ENCODE measurements at places on chromosomes 7 and 10. TPM values are rescaled to one million over a fixed set of nuclear protein-coding genes. Genes with fewer than 3 reads are reported as not detected.
A peak's percentile ranks its signal among the peaks of the same experiment; 100 is the strongest.

The H2BK1 gene
- not detected for total RNA-seq

The SYNPO2L gene
- 232 TPM for total RNA-seq

The TCF7L2 gene
- total RNA-seq = 12.4 TPM

The THAP5 gene
- 20.3 TPM for total RNA-seq

The CWF19L1 gene
- 12.9 TPM for total RNA-seq

The ANLN gene
- total RNA-seq = 3.3 TPM

The ZNF365 gene
- not detected for total RNA-seq

The MMP21 gene
- total RNA-seq = not detected

The CCNY gene
- total RNA-seq = 91.8 TPM

- no peak for DNase-seq
Measured at GRCh38 chr7:23396222-23397015, 73.9 kb downstream of the IGF2BP3 start.

- DNase-seq = no peak
Measured at GRCh38 chr7:101066141-101066832, 19.0 kb upstream of the TRIM56 start.

DNA sequence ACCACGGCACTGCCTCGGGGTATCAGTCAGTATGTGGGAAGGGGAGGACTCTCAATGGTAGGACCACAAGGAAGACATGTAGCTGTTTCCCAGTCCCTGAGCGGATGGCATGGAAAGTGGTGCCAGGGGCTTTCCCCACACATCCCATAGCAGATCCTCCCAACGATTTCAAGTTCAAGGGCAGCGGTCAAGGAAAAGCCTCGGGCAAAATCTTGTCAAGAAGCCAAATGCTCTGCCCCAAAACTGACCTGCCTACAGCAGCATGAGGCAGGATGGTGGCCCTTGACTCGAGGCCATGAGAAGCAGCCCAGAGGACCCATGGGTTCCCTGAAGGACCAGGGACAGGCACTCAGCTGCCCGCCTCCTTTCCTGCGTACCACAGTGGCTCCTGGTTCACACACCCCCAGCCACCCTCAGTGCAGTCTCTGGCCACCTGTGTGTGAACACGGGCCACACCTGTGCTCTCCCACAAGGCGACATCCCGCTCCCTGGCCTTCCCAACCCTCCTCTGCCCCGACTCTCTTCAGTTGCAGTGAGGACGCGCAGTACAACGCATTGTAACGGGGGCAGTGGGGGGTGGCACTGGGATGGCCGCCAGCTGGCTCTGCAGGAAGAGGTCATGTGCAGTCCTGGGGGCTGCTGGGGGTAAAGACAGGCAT, 43.6 kb downstream of the CTBP2 start:
- no peak for DNase-seq

- DNase-seq = peak; percentile 90
Measured at GRCh38 chr10:124092250-124092859, 1.0 kb downstream of the CHST15 start.

DNA sequence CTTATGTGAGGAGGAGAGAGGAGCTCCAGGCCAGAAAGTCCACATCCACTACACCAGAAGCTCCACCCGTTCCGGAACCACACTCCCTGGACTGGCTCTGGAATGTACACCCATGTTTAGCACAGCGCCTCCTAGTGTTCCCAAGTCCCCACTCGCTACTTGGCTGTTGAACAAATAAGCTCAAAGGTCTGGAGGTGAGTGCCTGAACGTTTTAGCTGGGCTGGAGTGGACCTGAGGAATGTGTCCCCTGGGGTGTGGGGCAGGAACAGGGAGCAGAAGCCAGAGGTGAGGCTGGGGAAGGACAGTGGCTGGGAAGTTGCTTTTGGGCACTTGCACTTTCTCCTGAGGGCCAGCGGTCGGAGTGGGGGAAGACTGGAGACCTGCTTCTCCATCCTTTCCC, 164.1 kb upstream of the CDCA7L start:
- no peak for DNase-seq

DNA sequence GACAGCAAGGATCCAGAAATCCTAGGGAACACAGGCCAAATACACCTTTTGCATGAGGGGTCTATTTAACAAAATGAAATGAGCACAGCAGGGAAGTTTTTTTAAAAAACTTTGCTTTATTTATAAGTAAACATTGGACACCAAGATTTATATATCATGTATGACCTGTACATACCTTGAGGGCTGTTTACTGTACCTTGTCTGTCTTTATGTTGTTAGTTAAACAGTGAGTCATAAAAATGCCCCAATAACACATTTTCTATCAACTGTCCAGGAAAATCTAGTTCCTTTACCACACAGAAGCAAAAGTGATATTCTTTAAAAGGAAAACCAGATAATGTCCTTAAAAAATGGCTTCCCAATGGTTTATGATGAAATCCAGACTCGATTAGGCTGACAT, 45.1 kb upstream of the AGR3 start:
- no peak for DNase-seq

DNA sequence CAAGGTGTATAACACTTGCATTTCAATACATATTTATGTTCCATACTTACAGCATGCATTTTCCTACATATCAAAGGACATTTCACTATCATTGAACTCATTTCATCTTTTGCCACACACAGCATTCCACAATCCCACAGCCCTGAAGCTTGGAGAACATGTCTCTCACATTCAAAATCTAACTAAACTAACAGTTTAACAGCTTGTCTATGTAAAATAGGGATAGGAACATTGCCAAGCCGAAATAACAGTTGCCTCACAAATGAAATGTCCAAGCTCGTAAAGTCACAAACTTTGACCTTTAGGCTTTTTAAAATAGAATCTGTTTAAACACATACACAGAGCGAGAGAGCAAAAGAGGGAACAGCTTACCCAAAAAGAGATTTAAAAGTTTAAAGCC, 65.3 kb downstream of the HGF start:
- DNase-seq = no peak

GRCh38 chr10:15860692-15861201, 440 bp upstream of the MINDY3 start:
- no peak for DNase-seq

DNA sequence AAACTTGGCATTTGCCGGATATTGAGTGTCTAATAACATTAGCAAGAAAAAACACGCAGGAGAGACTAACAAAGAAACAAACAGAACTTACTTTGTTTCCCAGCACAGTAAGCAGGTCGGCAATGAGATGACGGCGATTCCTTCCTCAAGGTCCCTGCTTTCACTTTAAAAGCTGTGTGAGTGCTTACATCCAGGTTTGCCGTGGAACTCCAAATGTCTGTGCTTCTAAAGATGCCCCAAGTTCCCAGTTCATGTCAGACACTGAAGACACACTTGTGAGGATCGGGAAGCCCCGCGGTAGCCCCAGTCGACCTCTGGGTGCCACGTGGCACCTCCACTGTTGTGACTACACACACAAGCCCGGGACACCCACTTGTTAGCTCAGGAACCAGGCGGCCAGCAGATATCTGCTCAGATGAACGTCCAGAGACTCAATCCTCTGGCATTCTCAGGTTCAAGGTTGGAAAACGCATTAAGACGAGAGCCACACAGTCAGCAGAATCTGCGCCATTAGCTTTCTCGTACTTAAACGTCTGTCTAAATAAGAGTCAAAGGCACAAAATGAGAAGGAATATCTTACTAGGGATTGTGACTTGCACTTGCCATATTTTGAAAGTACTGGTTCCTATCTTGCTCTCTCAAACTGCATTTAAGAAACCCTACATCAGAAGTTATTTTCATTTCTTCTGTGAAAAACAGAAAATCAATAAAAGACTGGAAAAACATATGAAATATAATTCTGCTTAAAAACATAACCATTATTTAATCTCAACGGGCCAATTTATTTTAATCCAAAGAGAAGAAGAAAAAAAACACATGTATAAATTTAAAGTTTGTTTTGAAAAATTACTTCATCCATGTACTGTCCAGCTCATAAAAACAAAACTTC, 207.6 kb upstream of the KLF14 start:
- peak; percentile 65 for DNase-seq

- DNase-seq = no peak
Measured at GRCh38 chr10:75967491-75967890, 536.1 kb downstream of the LRMDA start.

- DNase-seq = no peak
Measured at GRCh38 chr10:18719811-18720210, 60.6 kb downstream of the ARL5B start.
